ENCODE measurements at places on chromosomes 1 and 21. TPM values are rescaled to one million over a fixed set of nuclear protein-coding genes. Genes with fewer than 3 reads are reported as not detected.

Gene PRELP
- total RNA-seq = 243 TPM

Gene MARCKSL1
- 34.5 TPM for total RNA-seq

DNA sequence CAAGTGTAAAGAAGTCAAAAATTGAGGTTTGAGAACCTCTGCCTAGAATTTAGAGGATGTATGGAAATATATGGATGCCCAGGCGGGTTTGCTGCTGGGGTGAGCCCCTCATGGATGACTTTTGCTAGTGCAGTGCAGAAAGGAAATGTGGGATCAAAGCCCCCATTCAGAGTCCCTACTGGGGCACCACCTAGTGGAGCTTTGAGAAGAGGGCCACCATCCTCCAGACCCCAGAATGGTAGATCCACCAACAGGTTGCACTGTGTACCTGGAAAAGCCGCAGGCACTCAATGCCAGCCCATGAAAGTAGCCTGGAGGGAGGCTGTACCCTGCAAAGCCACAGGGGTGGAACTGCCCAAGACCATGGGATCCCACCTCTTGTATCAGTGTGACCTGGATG, 330.7 kb upstream of the DPYD start:
- H3K27me3 ChIP-seq = no peaks in the 10 kb centered on the region
- no peaks in the 10 kb centered on the region for H3K4me1 ChIP-seq
- DNase-seq = no peak
- no peak overlapping the region for H3K27ac ChIP-seq
- no peaks in the 10 kb centered on the region for H3K36me3 ChIP-seq

GRCh38 chr1:152110365-152110859, 4.8 kb downstream of the TCHH start:
- H3K27me3 ChIP-seq = peaks cover 45% of the 10 kb centered on the region
- no peak overlapping the region for H3K27ac ChIP-seq
- no peak for DNase-seq
- H3K4me3 ChIP-seq = peak overlapping the region; percentile 50
- H3K4me1 ChIP-seq = peaks cover 54% of the 10 kb centered on the region
- H3K36me3 ChIP-seq = no peaks in the 10 kb centered on the region

DNA sequence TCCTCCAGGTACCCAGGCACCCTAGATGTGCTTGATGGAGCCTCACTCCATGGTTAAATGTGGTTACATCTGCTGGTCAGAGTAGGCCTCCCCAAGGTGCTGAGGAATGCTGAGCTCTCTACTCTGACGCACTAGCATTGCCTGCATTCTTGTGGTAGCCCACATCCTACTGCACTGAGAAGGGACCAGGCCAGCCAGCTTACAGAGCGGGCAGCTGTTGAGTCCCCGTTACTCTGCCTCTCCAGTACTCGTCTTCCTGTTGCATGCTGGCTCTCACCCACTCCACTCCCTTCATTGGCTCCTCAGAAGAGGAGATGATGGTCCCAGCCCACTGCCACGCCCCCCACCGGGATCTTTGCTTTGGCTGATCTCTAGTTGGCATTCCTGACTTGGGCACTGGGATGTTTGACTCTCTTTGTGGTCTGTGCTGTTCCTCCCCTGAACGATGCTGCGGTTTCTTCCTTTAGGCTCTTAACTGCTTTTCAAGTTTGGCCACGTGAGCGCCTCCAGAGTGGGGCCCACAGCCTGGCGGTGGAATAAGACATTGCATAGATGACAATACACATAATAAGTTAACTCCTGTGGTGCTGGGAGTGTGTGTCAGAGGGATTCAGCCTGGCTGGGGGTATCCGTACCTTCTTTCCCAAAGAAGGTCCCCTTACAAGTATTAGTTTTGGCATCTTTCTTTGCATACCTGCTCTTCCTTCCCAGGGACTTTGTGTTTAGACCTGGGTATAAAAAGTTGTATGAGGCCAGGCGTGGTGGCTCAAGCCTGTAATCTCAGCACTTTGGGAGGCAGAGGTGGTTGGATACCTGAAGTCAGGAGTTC, 18.6 kb downstream of the AZIN2 start:
- peaks cover 5% of the 10 kb centered on the region for H3K36me3 ChIP-seq
- no peaks in the 10 kb centered on the region for H3K27me3 ChIP-seq
- DNase-seq = no peak
- H3K27ac ChIP-seq = no peak overlapping the region
- H3K4me1 ChIP-seq = peaks cover 12% of the 10 kb centered on the region

DNA sequence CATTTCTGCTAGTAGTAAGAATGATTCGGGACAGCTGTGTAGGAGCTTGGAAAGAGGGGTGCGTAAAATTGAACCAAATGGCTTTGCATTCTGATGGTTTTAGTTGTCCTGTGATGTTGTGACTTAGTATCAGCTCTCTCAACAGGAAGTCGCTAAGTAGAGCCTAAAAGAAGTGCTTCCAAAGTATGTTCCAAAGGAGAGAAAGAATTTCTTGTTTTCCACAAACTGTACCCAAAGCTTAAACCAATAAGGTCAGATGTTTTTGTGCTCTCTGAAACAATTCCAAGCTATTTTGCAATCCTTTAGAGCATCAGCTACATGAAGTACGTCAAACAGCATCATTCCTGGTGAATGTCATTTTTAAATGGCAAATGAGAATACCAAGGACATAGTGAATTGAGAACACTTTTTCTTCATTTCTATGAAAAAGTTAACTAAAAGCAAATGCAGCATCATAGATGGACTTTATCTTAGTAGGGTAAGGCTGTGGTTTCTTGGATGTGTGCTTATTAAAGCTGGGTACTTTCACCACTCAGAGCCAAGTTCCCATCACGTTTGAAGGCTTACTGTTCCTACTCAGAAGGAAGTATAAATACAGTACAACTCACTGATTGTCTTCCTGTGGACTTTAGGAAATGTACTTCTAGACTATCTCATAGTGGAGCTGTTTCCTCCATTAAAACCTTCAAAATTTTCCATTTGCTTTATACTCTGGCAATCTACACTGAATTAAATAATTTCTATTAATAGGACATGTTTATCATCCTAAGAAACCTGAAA, 148.6 kb downstream of the C1orf21 start:
- H3K27ac ChIP-seq = peak overlapping the region; percentile 74
- H3K4me3 ChIP-seq = no peak overlapping the region
- DNase-seq = no peak
- peaks cover 50% of the 10 kb centered on the region for H3K4me1 ChIP-seq
- H3K27me3 ChIP-seq = no peaks in the 10 kb centered on the region

DNA sequence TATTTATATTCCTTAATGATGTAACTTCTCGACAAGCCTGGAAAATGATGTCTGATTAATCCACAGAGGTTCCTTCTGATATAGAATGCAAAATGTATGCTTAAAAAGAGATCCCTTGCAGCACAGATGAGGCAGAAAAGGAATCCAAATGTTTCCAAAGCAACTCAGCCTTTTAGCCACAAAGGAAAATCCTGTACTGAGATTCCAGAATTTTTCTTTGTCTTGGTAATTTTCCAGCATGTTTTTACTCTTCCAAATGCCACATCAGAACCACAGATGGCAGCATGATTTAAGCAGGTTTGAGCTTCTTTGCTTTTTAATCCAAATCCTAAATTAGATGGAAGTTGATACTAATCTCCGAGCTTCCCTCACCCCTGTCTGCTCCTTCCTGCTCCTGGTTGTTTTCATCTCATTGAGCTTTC, 176.4 kb upstream of the PALMD start:
- no peaks in the 10 kb centered on the region for H3K36me3 ChIP-seq
- H3K27me3 ChIP-seq = no peaks in the 10 kb centered on the region
- H3K27ac ChIP-seq = no peak overlapping the region
- H3K4me1 ChIP-seq = no peaks in the 10 kb centered on the region
- H3K4me3 ChIP-seq = no peak overlapping the region

DNA sequence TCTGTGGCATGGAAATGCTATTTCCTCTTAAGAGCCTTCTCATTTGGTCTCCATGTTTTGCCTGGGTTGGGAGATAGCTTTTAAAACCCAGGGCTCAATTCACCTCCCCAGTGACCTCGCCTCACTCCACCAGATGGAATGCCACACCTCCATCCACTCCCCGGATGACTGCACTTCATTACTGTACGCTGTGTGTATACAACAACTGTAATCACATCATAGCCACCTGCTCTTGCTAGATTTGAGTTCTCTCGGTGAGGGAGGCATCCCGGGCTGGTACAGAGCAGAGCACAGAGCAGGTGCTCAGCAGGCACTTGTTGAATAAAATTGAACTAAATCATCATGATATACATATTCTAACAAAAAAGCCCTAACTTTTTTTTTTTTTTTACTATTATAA, 26.0 kb downstream of the SDE2 start:
- H3K27me3 ChIP-seq = no peaks in the 10 kb centered on the region
- H3K4me1 ChIP-seq = no peaks in the 10 kb centered on the region
- DNase-seq = peak; percentile 18
- H3K27ac ChIP-seq = no peak overlapping the region
- no peak overlapping the region for H3K4me3 ChIP-seq
